ENCODE measurements at places on chromosomes 12 and 14.

GRCh38 chr12:105418821-105419291 is 88.4 kb downstream of the C12orf75 start:
- DNase-seq: no peak

- no peak for DNase-seq
Measured at GRCh38 chr14:72605096-72605920, 288.6 kb downstream of the DPF3 start.

DNA sequence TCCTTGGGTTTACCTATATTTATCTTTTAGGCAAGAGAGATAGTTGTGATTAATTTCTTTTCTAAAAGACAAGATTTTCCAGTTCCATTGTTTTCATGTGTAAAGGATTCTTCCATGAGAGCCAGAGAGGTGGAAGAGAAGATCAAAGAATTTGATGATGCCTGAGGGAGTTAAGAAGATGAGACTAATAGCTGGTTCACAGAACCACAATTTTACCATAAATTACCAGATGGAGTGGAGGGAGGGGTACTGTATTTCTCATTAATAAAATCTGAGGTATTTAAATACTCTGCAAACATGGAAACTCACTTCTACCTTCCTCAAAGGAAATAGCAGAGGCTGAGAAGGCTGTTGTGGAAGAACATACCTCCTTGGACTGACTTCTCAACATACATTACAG is 34.6 kb downstream of the ALKBH1 start:
- no peak for DNase-seq

DNA sequence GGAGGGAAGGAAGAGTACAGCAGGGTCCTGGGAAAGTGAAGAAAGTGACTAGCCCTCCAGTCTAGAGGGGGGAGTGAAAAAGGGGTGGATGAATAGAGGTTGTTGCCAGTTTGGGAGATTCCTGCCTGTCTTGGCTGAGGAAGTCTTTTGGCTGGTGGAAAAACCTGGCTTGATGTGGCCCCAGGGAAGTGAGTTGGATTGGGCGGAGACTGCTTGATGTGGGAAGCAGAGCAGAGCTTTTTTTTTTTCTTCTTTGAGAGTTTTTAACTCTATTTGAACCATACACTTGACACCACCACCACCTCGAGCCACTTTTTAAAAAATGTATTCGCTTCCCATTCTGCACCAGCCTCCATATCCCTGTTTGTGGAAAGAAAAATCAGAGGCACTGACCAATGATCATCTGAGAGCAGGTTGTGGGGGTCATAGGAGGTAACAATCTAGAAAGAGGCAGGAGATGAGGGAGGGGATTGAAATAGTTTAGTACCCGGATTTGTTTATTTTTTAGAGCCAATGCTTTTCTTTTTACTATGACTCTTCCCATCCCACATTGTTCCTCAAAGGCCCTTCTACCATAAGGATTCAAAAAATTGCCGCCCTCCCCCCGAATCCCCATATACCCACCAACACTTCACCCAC is 690 bp upstream of the DTX3 start:
- no peak for DNase-seq

DNA sequence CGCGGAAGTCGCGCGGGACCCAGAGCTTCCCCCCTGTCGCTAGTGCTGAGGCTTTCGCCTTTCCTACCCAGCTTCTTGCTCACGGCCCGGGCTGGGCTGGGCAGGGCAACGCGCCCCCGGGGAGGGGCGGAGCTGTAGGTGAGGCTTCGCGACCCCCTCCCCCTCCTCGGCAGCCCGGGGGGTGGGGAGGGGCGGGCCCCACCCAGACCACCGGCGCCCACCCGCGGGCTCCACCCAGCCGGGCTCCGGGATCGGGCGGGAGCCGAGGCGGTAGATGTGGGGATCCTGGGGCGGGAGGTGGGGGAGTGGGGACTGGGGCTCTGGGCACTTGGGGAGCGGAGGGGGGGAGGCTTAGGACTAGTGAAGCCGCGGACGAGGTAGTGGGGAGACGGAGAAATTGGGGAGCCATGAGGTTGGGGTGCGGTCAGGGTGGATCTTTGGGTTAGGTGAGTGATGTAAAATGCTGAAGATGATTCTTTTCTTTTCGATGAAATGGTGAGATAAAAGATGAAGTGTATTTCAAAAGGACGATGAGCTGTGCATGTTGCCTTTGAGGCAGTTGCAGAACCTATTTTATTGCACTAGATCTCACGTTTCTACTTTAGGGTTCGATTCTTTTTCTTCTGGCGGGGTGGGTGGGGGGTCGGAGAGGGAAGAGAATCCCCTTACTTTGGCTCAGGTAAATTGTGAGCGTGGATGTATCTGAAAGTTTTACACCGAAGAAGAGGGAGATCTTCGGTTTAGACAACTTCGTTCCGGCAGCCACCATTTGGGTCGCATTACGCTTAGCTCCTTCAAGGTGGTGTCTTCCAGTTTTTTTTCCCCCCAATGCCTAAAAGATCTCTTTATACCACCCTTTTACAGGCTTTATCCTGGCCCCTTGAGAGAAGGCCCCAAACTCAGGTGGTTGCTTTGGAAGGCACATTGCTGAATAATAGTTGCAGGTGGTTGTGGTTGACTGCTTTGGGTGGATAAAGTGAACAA is 619 bp downstream of the ERC1 start:
- no peak for DNase-seq

DNA sequence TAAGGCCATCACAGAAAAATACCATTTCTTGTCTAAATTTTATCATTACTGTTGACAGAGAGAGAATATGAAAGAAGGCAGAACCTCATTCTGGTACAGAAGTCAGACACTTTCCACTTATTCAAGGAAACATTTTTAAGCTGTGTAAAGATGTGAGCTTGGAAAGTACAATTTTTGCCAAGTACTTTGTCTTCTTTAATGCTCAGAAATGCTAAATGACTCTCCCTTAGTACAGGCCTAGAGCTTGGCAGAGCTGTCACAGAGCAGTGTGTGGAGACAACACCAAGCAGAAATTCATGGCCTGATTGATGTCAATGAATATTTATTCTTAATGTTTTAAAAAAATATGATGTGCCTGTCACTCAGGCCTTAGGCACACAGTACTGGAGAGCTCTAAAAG is 20.7 kb downstream of the NT5DC3 start:
- DNase-seq: no peak
